ENCODE measurements at places on chromosomes 1 and 21.

DNA sequence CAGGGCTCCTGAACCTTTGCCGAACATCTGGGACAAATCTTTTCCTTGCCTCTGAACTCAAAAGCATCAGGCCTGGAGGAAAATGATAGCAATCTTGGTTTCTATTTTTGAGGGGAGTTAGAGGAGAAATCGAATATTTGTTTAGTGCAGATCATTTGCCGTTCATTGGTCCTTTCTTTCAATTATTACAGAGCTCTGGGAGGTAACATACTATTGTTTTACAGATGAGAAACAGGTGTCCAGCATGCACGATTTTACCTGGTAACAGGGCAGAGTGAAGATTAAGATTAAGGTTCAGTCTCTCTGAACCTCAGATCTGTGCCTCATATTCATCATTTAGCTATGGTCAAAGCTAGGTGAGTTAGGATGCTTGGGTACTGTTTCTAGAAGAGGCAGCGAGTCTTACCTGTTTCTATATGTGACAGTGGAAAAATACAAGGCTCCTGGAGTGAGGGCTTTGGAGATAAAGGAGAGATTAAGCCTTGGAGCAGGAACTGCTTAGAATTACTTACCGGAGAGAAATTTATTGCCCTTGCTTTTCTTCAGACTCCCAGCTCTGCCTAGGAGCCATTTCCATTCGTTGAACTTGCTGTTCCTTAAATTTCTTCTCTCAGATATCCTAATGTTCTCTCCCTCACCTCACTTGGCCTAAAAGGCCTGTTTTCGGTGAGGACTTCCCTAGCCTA lies 1.4 kb downstream of the PRCC start:
- DNase-seq = no peak

DNA sequence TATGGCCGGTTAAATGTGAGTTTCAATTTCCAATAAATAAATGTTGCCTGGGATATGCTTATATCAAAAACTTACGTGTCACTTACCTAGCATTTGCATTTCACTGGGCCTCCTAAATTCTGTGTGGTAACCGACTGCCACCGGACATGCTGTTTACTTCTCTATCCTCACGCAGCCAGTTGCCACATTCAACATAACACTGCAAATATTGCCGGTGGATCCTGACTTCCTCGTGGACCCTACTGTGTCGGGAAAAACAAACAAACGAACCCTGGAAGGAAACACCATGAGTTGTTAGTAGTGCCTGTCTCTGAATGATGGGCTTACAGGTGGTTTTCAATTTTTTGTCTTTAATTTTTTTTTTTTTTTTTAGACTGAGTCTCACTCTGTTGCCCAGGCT lies 54.1 kb downstream of the RIPK4 start:
- no peak for DNase-seq

GRCh38 chr1:199743227-199743626 lies 284.3 kb upstream of the NR5A2 start:
- no peak for DNase-seq

DNA sequence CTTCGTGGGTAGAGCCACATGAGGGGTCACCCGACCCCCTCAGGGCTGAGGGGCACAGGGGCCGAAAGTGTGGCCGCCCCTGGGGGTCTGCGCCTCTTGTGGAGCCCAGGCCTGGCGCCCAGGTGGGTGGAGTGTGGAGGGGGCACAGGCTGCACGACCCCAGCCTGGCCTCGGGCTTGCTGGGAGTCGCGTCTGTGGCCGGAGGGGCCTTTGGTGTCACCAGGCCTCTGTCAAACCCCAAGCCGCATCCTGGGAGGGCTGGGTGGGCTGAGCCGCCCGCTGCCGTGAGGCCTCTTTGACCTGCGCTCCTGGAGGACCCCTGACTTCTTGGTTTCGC lies 60.7 kb downstream of the FAAP20 start:
- DNase-seq = no peak

DNA sequence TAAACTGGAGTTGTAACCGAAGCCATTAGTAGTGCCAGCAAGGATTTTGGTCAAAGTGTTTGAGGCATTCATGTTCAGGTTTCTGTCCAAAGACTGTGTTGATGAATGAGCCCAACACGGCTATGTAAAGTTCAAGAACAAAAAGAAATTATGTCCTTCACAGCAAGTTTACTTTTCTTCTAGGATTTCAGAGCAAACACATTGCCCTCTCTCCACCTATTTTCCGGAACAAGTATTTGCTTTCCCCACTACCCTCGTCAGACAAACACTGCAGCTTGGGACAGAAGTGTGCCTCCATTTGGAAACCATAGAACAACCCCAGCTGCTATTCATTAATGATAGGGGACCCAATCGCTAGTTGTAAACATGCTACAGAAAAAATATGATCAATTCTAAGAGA lies 151.4 kb upstream of the C1orf105 start:
- no peak for DNase-seq

GRCh38 chr1:222933273-222933672 lies 118.4 kb downstream of the DISP1 start:
- no peak for DNase-seq

- DNase-seq = no peak
Observed at GRCh38 chr1:72141875-72142274, 140.5 kb downstream of the NEGR1 start.

GRCh38 chr1:30823969-30824735 lies 66.6 kb upstream of the LAPTM5 start:
- peak; percentile 35 for DNase-seq

DNA sequence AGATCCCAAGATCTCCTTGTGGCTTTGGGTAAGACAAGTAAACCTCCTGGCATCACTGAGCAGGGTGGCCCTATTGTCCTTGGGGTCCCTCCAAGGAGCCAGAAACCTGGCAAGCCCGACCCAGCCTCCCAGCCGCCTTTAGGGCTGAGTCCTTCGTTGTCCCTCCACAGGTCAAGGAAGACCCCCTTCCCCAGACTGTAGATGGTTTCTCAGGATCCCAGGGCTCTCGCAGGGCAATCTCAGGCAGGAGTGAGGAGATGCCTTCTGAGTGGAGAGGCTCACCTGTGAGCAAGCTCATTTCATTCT lies 71.6 kb upstream of the CSF3R start:
- no peak for DNase-seq

DNA sequence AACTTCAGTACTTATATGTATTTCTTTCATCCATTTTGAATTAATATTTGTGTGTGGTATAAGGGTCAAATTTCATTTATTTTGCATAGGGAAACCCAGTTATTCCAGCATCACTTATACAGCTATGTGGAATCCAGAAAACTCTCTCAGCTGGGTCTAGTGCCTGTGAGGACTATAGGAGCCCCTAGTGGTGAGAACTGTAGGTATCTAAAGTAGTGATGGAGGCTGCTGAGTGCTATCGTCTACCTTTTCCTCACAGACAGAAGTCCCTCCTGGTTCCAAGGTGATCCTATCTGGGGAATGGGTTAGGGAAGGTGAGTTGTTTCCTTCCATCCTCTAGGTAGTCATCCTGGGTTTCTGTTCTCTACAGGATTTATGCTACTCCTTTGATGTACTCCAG lies 352.0 kb upstream of the C1orf87 start:
- no peak for DNase-seq

DNA sequence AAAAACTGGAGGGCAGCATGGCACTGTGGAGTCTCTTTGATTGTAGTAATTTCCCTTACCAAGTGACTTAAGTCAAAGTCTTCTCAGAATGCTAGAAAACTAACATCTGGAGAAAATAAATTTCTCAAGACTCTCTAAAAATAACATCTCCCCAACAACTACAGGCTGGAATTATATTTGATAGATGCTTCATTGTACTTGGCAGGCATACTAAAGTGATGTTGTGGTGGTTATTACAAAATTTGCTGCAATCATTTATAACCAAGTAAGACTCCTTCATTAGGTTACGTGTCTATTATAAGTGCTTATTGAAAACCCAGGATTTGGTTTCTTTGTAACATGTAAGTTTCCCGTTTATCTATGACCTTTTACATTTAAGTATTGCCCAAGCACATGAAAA lies 132.9 kb upstream of the NRIP1 start:
- no peak for DNase-seq

- no peak for DNase-seq
Observed at GRCh38 chr1:208222376-208223126, 21.6 kb downstream of the PLXNA2 start.

GRCh38 chr1:46802901-46803574 lies 4.2 kb downstream of the CYP4B1 start:
- DNase-seq = no peak

DNA sequence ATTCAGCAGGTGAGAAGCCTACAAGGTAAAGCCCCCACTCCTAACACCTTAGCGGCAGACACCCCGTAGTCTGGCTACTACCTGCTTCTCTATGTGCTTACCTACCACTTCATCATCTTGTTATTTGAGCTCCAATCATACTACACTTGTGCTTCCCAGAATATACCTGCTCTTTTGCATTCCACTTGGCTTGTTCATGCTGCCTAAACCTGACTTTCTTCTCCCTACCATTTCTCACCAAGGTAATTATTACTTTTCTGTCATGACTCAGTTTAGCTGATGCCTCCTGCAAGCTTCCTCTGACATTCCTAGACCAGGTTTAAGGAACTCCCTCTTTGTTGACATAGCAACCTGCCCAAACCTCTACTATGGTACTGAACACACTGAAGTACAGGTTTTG lies 495.6 kb upstream of the C1orf87 start:
- DNase-seq = no peak

GRCh38 chr1:85459290-85459689 lies 5.7 kb downstream of the DDAH1 start:
- DNase-seq = no peak

DNA sequence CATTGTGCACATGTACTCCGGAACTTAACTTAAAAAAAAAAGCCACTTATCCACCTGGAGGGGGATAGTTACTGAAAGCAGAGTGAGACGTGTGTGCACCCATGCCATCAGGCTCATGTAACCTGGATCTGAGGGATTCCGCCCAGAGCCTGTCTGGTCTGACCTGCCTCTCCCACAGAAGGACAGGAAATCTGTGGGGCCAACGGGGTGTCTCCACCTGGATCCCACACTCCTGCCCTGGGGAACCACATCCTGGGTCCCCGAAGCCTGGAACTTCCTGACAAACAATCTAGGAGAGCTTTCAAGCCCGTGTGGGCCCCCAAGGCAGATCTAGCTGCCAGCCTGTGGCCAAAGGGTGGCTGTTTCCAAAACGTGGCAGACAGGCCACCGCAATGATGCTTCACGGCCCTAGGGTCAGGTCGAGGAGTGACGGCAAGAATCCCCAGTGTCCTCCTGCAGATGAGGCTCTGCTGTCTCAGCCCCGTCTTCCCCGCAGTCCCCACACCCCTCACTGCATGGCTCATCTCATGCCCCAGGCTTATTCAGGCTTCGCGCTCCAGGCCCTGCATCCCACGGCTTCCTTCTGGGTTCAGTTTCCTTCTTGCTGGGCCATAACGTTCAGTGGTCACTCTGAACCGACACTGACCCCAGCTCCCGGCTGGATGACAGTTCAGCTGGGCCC lies 21.0 kb upstream of the PCBP3 start:
- no peak for DNase-seq

- no peak for DNase-seq
Observed at GRCh38 chr1:16338961-16339360, 13.3 kb downstream of the FBXO42 start.

DNA sequence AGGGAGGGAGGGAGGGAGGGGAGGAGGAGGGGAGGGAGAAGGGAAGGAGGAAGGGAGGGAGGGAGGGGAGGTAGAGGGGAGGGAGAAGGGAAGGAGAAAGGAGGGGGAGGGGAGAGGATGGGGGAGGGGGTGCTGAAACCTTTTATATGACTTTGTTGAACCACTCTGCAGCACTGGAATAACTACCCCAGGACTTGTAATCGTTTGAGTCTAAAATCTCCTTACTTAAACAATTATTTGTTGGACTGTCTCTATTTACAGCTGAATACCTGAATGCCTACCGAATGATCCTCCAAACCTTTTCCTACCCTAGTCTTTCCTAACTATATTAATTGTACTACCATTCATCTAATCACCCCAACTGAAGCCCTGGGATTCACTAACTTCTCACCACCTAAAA lies 181.8 kb downstream of the TPR start:
- no peak for DNase-seq

DNA sequence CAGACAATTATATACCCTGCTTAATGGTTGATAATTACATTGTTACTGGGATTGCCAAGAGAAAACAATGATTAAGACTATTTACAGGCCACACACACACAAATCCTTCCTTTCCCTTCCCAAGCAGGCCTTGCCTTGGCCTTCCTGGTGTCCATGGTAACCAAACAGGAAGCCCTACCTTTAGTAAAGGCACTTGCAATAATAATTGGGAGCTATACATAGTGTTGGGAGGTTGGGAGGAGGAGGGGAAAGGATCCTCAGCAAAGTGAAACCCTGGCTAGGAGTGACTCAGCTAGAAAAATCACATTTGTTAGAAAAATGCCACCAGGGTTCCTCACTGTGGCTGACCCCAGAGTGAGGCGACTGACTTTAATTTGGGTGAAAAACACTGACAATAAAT lies 122.3 kb upstream of the ADAR start:
- no peak for DNase-seq

GRCh38 chr1:17559615-17560419 lies 20.3 kb downstream of the ARHGEF10L start:
- no peak for DNase-seq

- DNase-seq = peak; percentile 8
Observed at GRCh38 chr21:33434770-33435360, 31.7 kb downstream of the IFNGR2 start.

- no peak for DNase-seq
Observed at GRCh38 chr1:10402729-10403274, 3.9 kb downstream of the PGD start.

- DNase-seq = no peak
Observed at GRCh38 chr21:36575306-36575705, 95.4 kb upstream of the CLDN14 start.

- DNase-seq = no peak
Observed at GRCh38 chr1:24894002-24894401, 36.1 kb downstream of the RUNX3 start.

GRCh38 chr1:46289976-46290375 lies 13.4 kb downstream of the LRRC41 start:
- DNase-seq = no peak

- no peak for DNase-seq
Observed at GRCh38 chr1:15368888-15369287, 40.8 kb upstream of the EFHD2 start.

GRCh38 chr21:15445327-15445726 lies 284.5 kb upstream of the USP25 start:
- DNase-seq = no peak

GRCh38 chr1:168811176-168811575 lies 82.2 kb upstream of the DPT start:
- DNase-seq = no peak

- DNase-seq = no peak
Observed at GRCh38 chr1:216186141-216186540, 237.1 kb downstream of the USH2A start.

All from stimulated activated CD4-positive, alpha-beta T cell treated with anti-CD3 and anti-CD28 coated beads, Interleukin-1b, Interleukin-23, amount 100 ng/mL, for 24 hours (primary cell).